ENCODE measurements at places on chromosomes 4 and X.

DNA sequence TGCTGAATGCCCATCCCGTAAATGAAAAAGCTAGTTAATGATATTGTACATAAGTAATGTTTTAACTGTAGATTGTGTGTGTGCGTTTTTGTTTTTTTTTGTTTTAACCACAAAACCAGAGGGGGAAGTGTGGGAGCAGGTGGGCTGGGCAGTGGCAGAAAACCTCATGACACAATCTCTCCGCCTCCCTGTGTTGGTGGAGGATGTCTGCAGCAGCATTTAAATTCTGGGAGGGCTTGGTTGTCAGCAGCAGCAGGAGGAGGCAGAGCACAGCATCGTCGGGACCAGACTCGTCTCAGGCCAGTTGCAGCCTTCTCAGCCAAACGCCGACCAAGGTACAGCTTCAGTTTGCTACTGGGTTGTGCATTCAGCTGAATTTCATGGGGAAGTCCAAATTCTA lies at the start of gene SPP1:
TSS of gene SPP1 (plus strand) at position 249 of the 400 bp plus-strand sequence. CDS start 1,182 bp downstream, outside the sequence.
- DNase-seq: no peak

- no peak for DNase-seq
Observed at GRCh38 chrX:10597871-10598270, 22.5 kb downstream of the MID1 start.

DNA sequence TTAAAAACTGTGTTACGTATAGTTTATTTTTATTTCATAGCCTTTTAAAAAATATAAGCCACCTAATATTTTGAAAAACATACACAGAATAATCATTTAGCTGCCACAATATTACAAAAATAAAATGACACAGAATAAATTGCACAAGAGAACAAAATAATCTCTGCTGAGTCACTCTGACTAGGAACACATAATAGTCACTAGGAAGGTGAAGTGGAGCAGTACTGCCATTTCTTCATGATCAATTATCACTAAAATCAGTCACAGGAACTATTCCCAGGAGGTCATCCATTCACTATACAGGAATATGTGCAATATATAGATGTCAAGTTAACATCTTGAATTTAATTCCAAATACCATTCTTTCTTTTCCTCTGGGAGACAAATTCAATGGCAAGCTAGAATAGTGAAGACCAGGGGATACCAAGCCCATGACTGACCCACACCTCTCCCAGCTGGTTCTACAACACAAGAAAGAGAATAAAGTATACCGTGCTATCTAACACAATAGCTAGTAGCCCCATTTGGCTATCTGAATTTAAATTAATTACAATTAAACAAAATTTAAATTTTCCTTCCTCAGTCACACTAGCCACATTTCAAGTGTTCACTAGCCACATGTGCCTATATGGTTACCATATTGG lies 5.9 kb downstream of the SMIM43 start:
- DNase-seq: no peak

DNA sequence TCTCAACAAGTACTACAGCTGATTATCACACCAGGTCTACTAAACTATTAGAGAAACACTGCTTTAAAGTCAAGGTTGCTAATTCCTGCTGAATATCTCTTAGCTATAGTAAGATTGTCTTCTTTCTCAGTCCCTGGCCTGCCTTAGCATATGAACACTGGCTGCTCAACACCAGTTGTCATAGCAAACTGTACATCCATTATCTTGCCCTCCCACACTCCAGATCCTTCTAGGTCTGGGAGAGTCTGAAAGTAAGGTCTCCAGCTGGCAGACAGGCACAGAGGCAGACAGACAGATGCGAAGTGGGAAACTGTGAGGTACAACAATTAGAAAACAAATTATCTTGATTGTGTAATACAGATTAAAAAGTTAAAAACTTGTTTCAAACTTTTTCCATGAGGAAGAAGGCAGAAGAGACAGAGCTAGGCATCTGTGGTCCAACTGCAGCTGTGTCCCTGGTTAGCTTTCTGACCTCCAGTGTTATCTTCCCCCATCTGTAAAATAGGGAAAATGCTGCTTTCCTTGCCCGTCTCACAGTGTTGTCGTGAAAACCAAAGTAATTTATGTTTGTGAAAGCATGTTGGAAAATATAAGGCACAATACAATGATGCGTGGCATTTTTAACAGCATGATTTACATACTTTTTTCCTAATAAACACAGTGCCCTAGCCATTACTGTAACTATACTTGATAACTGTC lies 133.8 kb downstream of the KLHL13 start:
- no peak for DNase-seq

DNA sequence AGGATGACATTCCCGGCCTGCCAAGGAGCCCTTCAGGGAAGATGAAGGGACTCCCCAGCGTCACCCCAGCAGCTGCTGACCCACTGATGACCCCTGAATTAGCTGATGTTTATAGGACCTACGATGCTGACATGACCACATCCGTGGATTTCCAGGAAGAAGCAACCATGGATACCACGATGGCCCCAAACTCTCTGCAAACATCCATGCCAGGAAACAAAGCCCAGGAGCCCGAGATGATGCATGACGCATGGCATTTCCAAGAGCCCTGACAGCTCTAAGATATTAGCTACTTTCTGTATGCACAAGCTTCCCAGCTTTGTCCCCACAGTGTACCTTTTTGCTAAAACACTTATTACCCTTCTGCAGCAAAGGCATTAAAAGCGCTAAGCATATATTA lies 14.4 kb downstream of the AMBN start:
- DNase-seq: no peak

DNA sequence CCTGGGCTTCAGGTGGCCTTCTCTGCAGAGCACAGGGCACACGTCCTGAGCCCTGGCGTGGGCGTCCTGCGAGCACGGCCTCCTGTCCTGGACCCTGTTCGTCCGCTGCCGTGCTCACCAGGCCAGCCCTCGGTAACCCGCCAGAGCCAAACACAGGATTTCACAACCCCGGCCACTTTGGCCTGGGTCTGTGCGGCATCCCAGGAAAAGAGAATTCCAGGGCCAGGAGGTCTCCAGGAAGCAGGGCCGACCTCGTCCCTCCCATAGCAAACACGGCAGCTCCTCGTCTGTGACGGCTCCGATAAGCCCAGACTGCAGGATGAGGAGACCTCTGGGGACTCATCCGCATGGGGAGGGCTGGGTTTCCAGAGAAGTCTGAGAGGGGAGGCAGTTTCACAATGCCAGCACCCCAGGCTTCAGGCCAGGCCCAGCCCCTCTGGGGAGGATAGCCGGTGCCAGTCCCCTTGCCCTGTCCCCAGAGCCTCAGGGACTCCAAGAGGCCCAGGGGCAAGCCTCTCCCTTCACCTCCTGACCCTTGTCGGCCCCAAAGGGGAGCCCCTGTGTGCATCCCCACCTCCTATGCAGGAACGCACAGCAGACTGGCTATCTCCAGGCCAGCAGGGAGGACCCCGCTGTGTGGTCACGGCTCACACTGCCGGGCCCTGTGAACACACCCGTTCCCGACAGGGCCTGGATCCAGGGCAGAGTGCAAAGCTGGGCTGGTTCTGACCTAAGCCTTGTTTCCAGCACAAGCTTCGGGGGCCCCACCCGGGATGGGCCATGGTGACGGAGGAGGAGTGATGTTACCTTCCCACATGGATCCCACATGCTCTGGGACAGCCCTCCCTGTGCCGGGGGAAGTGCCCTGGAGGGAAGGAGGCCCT lies 22.3 kb upstream of the HTRA3 start:
- no peak for DNase-seq

- DNase-seq: no peak
Observed at GRCh38 chr4:67204441-67204840, 340.9 kb downstream of the CENPC start.
